ENCODE measurements at places on chromosomes 5 and 9.

DNA sequence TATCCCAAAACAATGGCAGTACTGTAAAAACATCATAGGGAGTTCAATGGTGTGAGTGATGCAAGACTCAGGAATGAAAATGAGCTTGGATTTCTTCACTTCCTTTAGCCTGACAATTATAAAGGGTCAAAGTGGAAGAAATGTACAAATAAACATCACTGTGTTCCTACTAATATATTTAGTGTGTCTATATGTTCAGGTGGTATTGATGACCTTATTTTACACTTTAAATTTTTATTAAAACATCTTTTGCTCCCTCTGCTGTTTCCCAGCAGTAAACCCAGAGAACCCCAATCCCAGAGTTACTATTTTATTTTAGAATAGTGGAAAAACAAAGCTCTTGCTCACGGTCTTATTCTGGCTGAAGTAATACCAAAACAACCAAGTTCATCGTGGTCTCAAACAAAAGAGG is 2.0 kb downstream of the LOX start:
- no peak for DNase-seq

GRCh38 chr5:172119921-172120688 is 67.9 kb downstream of the STK10 start:
- DNase-seq, result peak; percentile 44

- no peak for DNase-seq
These were observed 90.8 kb downstream of the HACD4 start for GRCh38 chr9:20940447-20941173.

- DNase-seq, result no peak
These were observed 46.3 kb downstream of the NNT start for GRCh38 chr5:43649256-43649655.

DNA sequence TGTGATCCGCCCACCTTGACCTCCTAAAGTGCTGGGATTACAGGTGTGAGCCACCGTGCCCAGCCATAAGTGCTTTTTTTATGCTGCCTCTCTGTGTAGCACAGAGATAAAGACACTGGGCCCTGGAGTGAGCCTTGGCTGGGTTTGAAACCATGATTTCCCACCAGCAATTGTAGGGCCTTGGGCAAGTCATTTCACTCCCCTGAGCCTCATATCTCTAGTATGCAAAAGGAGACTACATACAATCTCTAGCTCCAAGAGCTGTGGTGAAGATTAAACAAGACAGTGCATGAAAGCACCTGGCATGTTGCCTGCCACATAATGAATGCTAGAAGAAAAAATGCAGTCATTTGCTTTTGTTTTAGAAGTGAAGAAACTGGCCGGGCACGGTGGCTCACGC is 3.9 kb downstream of the FABP6 start:
- peak; percentile 73 for DNase-seq

- DNase-seq, result no peak
These were observed 1363.9 kb downstream of the MAT2B start for GRCh38 chr5:164869325-164869724.

DNA sequence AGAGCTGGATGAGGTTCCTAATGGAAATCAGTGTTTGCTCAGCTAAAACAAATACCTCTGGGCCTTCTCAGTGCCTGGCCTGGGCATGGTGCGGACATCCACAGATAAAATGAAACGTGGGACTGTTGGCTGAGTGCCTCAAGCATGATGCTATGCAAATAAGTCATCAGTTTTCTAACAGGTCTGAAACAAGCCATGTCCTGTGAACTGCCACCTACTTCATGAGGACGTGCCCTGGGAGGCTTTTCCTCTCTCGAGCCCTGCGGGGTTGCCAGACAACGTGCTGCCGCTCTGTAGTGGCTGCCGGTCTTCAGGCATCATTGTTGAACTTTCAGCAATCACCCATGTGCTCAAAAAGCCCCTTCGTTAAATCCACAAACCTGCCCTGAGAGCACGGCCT is 240.4 kb upstream of the IRX2 start:
- DNase-seq, result no peak
